Fibroblast of villous mesenchyme (primary cell): ENCODE measurements at places on chromosomes 7 and 10.
A peak's percentile ranks its signal among the peaks of the same experiment; 100 is the strongest.

GRCh38 chr10:112756235-112756527 is 193.9 kb upstream of the TCF7L2 start:
- DNase-seq = no peak

DNA sequence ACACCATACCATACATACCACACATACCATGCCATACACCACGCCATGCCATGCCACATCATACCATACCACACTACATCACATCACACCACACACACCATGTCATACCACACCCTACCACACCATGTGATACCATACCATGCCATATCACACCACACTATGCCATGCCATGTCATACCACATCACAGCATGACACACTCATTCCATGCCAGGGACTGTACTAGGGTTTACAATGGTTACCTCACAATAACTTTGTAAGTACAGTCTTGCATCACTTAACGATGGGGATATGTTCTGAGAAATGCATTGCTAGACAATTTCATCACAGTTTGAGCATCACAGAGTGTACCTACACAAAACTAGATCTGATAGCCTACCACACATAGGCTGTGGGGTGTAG is 14.5 kb downstream of the PYROXD2 start:
- peak; percentile 61 for DNase-seq

DNA sequence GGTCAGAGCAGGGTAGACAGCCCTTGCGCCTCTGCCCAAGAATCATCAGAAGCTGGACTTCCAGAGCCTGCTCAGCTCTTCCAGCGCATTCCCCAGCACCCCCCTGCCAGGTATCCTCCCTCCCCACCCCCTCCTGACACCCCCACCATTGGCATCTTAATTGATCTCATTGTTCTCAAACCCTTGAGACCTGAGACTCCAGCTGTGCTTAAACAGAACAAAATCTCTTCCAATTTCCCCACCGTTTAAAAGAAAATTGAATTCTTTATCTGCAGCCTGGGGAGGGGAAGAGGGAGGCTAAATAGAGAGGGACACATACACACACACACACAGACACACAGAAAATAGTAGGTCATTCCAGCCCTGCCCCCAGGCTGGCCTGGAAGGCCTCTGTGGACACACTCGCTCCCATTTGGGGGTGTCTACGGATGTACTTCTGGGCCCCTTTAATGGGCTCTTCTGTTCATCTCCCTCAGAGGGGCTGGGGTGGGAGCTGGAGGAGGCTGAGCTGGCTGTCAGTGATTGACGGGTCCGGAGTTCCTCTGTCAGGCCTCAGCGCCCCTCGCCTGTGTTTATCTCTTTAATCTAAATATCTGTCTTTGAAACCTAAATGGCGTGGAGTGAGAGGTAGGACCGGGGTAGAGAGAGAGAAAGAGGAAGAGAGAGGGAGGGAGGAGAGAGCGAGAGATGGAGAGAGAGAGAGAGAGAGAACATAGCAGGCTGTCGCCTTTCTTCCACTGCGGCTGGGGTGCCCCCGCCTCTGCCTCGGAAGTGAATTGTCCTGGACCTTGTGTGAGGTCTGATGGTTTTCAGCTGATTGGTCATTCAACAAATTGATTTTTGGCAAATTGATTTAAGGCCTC is 61.7 kb downstream of the C10orf105 start:
- DNase-seq = no peak

GRCh38 chr10:119478111-119478802 is 64.3 kb downstream of the RGS10 start:
- no peak for DNase-seq

DNA sequence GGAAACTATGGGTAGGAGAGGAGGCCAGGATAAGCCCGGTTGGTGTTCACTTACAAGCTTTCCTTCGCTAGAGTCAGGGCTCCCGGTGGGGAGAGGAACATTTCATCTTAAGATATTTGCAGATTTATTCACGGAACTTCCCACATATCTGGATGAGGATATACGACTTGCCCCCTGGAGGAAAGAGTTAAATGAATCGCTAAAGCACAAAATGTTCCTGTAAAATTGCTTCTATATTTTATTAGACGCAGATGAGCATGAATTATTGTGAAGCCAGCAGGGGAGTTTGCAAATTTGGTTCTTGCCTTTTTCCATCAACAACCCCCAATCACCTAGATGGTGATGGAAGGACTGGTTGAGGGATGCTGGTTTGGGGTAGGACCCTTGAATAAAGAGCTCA is 47.9 kb upstream of the BAIAP2L1 start:
- DNase-seq = no peak

GRCh38 chr10:36766940-36767339 is 358.5 kb upstream of the ANKRD30A start:
- no peak for DNase-seq

DNA sequence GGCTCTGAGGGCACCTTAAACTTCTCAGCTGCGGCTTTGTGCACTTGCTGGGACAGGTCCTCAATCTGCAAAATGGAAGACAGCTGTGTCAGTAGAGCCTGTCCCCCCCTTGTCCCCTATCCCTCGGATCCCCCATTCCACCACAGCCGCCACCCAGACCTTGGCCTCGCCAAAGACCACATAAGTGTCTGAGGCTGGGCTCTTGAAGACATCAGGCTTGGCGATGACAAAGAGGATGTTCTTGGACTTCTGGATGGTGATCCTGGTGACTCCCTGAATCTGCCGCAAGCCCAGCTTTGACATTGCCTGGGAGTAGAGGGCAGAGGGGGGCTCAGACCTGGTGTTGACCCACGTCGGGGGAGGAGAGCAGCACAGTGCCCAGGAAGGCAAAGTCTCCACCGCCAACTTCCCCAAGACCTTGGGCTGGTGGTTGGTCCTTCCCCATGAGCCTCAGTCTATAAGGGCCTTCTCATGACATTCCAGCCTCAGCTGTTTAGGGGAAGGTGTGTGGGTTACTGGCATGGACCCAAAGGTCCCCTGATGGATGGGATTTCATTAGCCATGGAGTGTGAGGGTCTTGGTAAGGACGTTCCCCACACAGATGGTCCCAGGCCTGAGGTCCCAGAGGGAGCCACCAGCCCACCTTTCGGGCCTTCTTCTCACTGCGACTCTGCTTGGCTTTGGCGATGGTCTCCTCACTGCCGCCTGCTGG is 7.7 kb downstream of the NACAD start:
- no peak for DNase-seq

DNA sequence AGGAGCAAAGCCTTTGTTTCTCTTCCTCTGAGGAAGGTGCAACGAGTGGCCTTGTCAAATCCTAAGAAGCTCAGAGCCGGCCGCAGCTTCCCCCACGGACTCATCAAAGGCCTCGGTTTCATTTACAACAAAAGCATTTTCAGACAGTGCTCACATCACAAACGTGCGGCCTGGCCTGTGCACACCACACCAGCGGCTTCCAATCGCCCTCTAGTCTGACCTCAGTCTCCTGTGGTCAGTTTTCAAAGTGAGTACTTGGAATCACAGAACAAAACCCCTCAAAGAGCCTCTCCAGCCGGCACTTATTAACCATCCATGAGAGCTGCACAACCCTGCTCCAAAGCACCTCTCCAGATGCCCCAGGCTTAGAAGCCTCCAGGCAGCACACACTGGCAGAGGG is 3.3 kb downstream of the RADIL start:
- no peak for DNase-seq

GRCh38 chr10:20277820-20278219 is 461.6 kb downstream of the PLXDC2 start:
- no peak for DNase-seq

GRCh38 chr7:9507290-9507689 is 1073.9 kb downstream of the NXPH1 start:
- DNase-seq = no peak

DNA sequence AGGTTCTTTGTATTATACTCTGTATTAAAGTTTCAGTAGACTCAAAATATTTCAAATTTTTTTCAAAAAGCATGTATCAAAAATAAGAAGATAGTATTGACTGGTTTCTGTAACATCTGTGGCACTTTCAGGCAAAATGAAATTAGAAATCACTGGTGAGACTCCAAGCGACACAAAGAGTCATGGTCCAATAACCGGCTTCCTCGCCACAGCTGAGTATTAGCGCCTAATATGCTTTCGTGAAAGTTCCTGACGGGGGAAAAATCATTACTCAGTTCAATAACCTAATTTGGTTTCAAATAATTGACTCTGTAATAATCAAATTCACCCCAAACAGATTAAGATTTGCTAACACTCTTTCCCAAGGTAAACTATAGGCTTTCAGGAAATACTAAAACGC is 13.4 kb downstream of the TMEM209 start:
- no peak for DNase-seq

GRCh38 chr10:131852176-131852822 is 48.5 kb upstream of the PPP2R2D start:
- DNase-seq = no peak

GRCh38 chr10:9709849-9710248 is 1307.8 kb upstream of the CELF2 start:
- no peak for DNase-seq

DNA sequence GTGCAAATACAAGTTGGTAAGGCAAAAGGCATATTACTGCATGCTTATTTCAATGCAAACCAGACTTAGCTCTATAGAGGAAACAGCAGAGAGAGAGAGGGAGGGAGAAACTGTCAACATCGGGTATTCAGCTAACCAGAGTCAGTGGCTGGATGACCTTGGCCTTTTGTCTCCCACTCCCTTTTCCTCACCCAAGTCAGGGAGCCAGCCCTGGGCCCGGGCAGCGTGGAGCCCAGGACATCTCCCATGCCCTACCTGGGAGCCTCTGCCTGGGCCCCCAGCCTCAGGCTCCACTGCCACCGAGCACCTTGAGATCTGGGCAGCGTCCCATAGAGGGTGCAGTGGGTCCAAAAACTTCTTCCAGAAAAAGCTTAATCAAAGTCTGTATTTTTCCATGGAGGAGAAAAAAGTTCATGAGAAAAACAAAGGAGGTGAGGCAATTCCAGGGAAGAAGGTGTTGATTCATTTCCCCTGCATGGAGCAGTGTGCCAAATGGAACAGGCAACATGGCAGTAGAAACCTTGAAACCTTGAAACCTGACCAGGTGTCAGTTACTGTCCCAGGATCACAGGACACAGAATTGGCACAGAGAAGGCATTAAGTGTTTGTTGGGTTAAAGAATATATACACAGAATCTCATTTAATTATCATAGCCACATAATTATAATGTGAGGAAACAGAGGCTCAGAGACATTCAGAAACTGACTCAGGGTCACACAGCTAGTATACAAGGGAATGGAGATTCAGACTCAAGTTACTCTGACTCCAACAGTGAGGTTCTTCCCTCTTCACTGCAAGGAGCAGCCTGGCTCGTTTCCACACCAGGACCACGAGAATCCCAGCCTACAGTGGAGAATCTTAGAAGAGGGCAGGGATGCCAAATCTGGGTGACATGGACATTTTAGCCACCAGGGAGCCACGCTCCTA is 5.8 kb upstream of the NCOA4 start:
- peak; percentile 50 for DNase-seq

- no peak for DNase-seq
Measured at GRCh38 chr7:35331730-35332678, 78.1 kb upstream of the TBX20 start.

GRCh38 chr7:95322396-95322795 is 1.9 kb downstream of the PON1 start:
- DNase-seq = no peak

DNA sequence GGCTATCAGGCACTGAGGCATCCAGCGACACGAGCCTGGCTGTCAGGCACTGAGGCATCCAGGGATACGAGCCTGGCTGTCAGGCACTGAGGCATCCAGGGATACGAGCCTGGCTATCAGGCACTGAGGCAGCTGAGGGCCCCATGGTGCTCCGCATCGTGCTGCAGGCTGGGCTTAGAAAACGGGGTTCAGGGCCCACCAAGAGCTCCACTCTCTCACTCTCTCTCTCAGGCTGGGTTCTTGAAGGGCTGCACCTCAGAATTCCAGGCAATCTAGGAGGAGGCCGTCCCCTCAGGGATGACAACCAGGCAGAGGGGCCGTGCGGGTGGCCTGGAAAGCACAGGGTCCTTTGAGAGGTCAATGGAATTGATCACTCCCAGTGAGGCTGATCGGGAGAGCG is 69.0 kb downstream of the CFAP46 start:
- no peak for DNase-seq

- DNase-seq = no peak
Measured at GRCh38 chr10:132808383-132809231, 22.7 kb upstream of the NKX6-2 start.

- peak; percentile 63 for DNase-seq
Measured at GRCh38 chr7:233249-234035, 41.1 kb downstream of the FAM20C start.

DNA sequence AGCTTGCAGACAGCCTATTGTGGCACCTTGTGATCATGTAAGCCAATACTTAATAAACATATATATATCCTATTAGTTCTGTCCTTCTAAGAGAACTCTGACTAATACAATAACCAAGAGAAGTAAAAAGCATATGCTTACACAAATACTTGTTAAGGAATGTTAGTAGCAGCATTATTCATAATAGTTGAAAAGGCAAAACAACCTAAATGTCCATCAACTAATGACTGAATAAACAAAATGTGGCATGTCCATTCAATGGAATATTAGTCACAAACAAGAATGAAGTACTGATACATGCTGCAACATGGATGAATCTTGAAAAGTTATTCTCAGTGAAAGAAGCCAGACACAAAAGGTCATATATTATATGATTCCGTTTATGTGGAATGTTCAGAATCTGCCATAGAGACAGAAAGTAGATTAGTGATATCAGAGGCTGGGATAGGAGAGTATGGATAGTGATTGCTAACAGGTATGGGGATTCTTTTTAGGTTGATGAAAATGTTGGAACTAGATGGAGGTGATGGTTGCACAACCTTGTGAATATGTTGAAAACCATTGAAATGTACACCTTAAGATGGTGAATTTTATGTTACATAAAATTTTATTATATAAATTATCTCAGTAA is 112.5 kb upstream of the UNC5B start:
- no peak for DNase-seq

GRCh38 chr7:138387755-138388475 is 72.1 kb upstream of the TRIM24 start:
- no peak for DNase-seq
